ENCODE measurements at places on chromosomes 4 and X. TPM values are rescaled to one million over a fixed set of nuclear protein-coding genes. Genes with fewer than 3 reads are reported as not detected.

- no peak for DNase-seq
These were observed 82.3 kb upstream of the MXRA5 start for GRCh38 chrX:3428792-3429191.

- DNase-seq = no peak
These were observed 72.9 kb downstream of the WDR19 start for GRCh38 chr4:39255266-39255665.

DNA sequence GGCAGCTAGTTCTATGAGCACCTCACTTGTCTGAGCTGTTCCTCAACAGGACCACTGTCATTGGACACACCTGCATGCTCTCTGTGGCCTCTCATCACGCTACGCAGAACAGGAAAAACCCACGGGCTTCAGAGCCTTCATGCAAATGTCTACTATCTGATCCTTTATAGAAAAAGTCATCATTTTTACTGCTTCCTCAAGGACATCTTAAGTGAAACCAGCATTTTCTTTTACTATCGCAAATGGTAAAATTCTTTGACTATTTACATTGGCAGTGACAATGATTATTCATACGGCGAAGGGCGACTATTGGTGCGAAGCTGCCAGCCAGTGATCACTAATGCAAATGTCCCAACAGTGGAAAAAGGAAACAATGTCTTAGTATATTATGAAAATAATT is 147.0 kb downstream of the AFAP1 start:
- DNase-seq = no peak

The NUDT10 gene
- polyA plus RNA-seq = 2.5 TPM

The CT45A1 gene
- polyA plus RNA-seq = not detected

The MXRA5 gene
- 25.9 TPM for polyA plus RNA-seq

The GYPA gene
- not detected for polyA plus RNA-seq

All from AG04450 (cell line).